Fibroblast of skin of back (primary cell): ENCODE measurements at places on chromosomes 4 and X.

- peak; percentile 28 for DNase-seq
Measured at GRCh38 chr4:177485528-177485927, 43.3 kb upstream of the AGA start.

GRCh38 chr4:11976726-11977263 is 548.1 kb upstream of the HS3ST1 start:
- DNase-seq, result no peak

DNA sequence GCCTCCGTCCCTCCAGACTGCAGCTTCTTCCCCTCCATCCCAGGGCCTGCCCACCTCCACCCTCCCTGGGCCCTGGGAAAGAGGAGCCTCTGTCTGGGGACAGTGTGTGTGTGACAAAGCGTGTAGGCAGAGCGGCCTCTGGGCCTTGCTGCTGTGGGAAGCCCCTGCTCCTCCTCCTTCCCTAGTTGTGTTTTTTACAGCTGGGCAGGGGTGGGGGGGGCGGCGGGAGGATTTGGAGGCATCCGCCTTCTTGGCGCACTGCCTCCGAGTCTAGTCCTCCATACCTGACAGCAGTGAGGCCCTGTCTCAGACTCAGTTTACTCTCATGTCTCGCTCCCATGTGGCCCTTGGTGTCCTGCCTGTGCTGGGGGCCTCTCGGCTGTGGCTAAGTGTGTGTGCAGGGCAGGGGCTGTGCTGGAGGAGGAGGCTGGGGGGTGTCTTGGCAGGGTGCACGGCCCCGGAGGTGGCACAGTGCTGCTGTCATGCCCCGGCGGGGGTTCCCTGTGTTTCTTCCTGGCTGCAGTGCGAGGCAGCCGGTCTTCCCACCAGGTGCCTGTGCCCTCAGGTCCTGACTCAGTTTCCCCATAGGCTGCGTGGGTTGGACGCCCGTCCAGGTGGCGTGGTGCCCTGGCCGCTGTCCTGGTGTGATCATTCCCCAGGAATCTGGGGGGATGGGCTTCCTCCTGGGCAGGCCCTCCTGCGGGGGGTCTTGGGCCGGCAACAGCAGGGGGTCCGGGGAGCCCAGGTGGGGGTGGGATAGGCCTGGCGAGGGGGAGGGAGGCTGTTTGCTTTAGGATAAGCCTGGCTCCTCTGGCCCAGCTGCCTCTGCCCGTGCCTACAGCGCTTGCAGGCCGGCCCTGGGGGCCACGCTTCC is 7.0 kb downstream of the FGFRL1 start:
- DNase-seq, result no peak

GRCh38 chr4:56198265-56198664 is 189.0 kb downstream of the AASDH start:
- DNase-seq, result no peak

DNA sequence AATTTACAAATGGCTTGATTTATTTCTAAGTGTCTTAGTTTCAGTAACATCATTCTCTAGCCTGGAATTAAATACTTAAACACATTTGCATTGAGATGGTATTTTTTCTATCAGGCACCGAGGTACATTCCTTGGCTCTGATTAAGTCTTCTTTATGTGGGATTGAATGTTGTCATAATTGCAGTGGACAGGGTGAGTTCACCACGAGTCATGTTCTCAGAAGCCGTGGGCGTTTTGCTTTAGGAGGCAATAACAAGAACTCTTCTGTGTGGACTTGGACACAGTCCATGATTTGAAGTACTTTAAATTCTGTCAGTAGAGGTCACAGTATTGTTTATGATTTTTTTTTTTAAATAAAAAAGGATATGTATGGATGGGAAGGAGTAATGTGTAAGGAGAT is 57.1 kb upstream of the EFHC2 start:
- DNase-seq, result peak; percentile 85

- no peak for DNase-seq
Measured at GRCh38 chr4:186935901-186936300, 212.2 kb upstream of the FAT1 start.

- DNase-seq, result peak; percentile 33
Measured at GRCh38 chrX:124023838-124024238, 62.3 kb downstream of the STAG2 start.
